ENCODE measurements at places on chromosomes 1 and 21. TPM values are rescaled to one million over a fixed set of nuclear protein-coding genes. Genes with fewer than 3 reads are reported as not detected.

GRCh38 chr1:112317611-112318062 is 78.4 kb upstream of the CTTNBP2NL start:
- no peak for DNase-seq

DNA sequence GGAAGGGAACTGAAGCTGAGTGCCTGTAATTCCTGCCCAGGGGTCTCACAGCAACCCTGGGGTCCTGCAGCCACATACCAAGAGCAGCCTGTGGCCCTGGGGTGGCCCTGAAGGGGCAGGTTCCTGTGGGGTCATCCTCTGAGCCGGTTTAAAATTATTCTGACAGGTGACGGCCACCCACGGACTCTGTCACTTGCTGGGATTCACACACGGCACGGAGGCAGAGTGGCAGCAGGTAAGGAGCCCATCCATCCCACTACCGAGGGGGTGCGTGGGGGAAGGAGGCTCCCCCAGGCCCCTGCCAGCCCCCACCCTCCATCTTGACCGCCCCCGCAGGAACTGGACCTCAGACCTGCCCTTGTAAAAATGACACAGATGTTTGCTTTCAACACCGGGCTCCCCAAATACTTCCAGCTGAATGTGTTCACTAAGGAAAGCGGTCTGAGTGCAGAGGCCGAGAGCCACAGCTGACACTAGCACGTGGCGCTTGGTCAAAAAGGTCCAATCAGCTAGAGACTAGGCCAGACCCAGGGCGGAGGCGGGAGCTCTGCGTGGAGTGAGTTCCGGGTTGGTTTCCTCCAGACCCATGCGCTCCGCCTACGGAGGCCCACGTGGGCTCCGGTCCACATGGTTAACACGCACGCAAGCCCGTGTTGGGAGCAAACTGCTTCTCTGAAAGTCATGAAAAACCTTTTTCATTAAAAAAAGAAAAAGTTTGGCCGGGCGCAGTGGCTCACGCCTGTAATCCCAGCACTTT is 10.0 kb downstream of the YBEY start:
- peak; percentile 88 for DNase-seq

DNA sequence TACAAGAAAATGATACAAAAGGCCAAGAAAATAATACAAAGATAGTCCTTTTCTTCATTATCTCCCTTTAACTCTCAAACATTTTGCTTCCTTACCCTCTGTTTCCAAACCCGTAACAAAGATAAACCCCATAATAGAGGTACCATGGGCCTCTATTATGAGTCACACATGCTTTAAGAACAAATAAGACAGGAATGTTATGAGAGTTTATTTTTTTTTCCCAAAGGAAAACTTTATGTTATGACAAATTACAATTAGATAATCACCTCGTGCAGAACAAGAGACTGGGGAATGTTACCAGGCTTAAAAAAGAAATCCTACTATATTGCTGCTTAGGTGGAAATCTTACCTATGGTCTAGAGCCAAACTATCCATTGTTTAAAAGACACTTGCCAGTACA is 272.0 kb downstream of the BRINP3 start:
- DNase-seq, result no peak

ASCL5 gene
- polyA plus RNA-seq, result not detected

- no peak for DNase-seq
Observed at GRCh38 chr1:63199706-63200335, 122.5 kb upstream of the FOXD3 start.

DNA sequence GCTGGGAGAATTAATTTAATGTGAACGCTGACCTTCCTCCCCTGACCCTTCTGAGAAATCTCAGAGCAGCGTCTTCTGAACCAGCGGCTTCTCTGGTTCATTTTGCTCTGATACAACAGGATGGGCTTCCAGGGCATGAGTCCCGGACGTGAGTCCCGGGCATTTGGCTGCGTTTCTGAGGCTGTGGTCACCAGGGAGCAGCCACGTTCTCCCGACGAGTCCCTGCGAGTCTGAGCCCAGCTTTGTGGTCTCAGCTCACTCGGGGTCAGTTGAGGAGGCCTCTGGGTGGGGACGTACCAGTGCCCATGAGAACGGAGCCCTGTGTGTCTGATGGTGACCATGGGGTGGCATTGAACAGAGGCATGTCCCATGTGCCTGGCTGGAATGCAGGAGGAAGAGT is 17.7 kb upstream of the OBSCN start:
- DNase-seq, result no peak

GRCh38 chr1:241408170-241408569 is 51.2 kb upstream of the RGS7 start:
- no peak for DNase-seq

SYCP1 gene
- not detected for polyA plus RNA-seq

GRCh38 chr21:28522014-28522799 is 470.5 kb downstream of the LTN1 start:
- DNase-seq, result no peak

- no peak for DNase-seq
Observed at GRCh38 chr1:226444901-226445300, 37.0 kb upstream of the PARP1 start.

DNA sequence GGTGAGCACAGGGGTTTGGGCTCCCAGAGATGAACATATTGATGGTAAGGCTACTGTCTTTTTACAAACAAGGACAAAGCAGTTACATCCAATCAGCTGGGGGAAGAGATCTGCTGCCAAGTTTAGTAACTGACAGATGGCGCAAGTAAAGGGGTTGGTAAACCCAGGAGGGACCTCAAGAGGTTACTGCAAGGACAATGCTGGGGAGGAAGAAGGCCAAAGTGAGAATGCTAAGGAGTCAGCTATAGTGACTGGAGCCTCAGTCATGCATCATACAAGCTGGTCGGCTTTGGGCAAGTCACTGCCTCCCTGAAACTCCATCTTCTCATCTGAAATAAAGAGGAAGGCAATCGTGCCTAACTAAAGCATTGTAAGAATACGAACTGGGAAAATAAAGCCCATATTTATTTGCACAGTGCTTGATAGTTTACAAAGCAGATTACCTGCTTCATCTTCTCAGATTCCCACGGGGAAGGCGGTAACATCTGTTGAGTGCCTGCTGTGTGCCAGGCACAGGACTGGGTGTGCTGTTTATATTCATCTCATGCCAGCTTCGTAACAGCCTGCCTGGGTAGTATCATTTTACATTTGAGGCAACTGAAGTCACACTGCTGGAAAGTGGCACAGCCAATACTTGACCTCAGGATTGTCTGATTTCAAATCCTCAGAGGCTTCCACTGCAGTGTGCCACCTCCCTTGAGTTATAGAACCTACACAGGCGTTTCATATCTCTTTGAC is 114.8 kb downstream of the BEND5 start:
- no peak for DNase-seq

DNA sequence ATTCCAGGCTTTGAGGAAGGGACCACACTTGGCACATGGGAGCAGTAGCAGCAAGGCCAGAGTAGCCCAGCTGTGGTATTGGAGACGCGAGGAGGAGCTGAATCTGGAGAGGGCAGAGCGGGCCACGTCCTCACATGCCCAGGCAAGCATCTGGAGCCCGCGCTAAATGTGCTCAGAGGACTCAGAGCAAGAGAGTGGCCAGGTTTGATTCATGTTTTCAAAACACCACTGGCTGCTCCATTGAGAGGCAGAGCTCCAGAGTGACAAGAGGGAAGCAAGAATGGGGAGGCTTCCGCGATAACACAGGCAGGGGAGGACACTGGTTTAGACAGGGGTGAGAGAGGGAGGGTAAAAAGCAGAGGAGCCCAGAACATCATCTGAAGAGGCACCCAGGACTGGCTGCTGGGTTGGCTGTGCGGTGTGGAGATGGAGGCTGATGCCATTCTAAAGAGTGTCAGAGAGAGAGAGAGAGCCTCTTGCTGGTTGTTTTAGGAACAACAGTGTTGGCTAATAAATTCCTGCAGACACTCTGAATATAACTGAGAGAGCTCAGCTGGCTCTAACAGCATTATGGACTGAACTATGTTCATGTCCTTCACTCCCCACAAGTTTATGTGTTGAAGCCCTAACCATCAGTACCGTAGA is 32.3 kb downstream of the RCAN1 start:
- peak; percentile 34 for DNase-seq

TNFSF4 gene
- polyA plus RNA-seq, result 0.36 TPM

SIPA1L2 gene
- polyA plus RNA-seq, result 39.3 TPM

OR2T2 gene
- not detected for polyA plus RNA-seq

DNA sequence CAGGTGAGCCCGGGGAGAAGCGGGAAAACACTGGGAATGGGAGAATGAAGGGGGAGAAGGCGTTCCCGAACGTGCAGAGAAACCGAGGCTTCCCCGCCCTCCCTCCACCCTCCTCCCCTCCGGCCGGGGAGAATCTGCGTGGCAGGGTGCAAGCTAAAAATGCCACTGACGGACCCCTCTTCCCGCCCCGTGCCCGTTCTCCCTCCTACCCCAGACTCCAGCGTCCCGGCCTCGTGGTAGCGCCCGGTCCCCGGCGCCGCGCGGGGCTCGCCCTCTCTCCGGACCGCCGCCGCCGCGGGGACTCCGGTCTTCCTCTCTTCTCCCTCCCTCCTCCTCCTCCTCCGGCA is 81.6 kb upstream of the AK4 start:
- no peak for DNase-seq

INSRR gene
- polyA plus RNA-seq, result 0.80 TPM

ZCCHC17 gene
- 26.6 TPM for polyA plus RNA-seq

GRCh38 chr1:88219521-88219920 is 464.6 kb upstream of the PKN2 start:
- no peak for DNase-seq

- no peak for DNase-seq
Observed at GRCh38 chr1:232521660-232522059, 108.3 kb downstream of the SIPA1L2 start.

DNA sequence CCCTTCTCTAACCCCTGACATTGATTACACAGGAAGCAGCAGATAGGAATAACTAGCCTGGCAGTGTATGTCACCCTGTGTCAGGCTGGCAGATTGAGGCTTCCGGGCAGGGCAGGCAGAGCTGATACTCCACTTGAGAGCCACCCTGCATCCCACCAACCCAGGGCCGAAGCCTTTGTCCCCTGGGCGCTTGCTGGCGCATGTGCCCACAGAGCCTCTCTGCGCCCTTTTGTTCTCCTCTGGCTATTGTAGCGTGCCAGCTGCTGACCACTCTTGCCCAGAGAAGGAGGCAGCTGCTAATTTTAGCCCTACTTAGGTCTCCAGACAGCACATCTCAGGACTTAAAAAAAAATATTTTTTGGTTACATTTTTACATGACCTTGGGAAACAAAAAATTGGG is 304.9 kb downstream of the HHAT start:
- peak; percentile 22 for DNase-seq

TTF2 gene
- 2.0 TPM for polyA plus RNA-seq

DNA sequence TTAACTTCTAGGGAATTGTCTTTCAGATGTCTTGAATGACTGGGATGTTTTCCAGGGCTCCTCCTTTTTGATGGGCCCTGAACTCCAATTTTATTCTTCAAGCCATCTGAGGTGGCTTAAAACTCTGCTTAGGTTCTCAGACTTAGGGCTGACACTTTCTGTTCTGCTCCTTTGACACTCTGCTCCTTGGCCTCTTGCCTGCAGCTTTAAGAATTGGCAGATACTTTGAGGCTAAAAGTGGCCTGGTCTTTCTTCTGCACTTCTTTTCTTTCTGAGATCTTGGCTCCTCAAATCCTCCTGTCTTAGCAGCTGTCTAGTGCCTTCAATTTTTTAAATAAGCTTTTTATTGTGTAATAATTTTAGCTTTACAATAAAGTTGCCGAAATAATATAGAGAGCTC is 294.6 kb downstream of the RPS6KC1 start:
- no peak for DNase-seq

UBE2U gene
- polyA plus RNA-seq, result not detected

DNA sequence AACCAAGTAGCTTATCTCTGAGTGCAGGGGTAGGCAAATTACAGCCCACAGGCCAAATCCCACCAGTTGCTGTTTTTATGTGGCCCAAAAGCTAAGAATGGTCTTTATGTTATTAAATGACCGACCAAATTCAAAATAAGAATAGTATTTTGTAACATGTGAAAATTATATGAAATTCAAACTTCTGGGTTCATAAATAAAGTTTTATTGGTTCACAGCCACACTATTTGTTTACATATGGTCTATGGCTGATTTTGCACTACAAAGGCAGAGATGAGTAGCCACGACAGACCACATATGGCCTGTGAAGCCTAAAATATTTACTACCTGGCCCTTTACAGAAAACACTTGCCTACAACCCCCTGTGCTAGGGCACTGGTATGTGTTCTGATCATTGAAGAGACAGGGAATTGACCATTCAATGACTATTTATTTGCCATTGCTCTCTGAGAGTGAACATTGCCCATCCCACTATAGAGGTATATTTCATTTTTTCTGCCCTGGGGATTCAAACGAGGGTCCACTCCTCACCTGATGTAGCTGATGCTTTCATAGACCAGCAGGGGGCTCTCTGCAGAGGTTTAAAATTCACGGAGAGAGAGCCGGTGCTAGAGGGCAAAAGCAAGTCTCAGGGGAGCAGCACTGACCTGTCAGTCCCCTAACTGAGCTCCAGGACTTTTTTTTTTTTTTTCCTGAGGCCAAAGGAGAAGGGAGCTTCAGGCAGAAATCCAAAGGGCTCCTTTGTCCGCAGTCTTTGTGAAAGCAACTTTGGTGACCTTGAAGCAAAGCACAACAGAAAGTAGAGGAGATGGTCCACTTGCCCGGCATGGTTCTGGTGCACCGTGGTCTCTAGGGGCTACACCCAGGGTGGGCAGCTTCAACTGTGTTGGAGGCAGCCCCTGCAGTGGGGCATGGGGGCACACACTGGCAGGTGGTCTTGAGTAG is 7.3 kb upstream of the GNL2 start:
- peak; percentile 7 for DNase-seq

DNA sequence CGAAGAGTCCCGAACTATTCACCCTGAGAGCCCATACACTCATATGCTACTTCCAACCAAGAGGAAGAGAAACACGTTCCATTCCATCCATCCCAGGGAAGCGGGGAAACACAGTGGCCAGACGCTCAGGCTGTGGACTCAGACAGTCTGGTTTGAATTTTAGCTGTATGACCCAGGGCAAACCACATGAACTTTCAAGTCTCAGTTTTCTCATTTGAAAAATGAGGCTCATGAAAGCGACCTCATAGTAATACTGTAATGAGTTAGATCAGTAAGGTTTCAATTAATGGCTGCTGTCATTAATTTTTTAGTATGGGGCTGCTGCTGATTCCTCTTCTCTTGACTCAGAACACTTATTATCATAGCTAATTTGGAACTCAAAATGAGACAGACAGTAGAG is 1.5 kb downstream of the FCRL4 start:
- DNase-seq, result no peak

PLA2G2F gene
- polyA plus RNA-seq, result not detected

DNA sequence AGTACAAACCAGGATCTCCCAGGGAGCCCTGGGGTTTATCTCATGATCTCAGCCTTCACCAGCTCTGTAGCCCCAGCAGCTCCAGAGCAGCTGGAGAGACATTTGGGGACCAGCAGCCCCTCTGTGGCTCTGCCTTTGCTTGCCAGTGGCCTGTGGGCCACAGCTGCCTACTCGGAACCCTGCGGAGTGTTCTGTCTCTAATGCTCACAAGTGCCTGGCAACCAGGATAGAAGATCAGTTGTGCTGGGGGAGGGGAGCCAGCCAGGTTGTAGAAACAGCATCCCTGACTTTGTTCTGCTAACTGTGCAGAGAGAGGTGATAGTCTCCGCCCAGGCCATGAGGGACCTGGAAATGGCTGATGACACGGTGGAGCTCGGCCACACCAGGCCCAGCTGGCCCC is 50.9 kb upstream of the KCNJ15 start:
- DNase-seq, result no peak

GRCh38 chr1:66553846-66554245 is 19.9 kb downstream of the SGIP1 start:
- no peak for DNase-seq

Measured in heart right ventricle (tissue), 16 donors.